ENCODE measurements at places on chromosomes 7 and 10.

DNA sequence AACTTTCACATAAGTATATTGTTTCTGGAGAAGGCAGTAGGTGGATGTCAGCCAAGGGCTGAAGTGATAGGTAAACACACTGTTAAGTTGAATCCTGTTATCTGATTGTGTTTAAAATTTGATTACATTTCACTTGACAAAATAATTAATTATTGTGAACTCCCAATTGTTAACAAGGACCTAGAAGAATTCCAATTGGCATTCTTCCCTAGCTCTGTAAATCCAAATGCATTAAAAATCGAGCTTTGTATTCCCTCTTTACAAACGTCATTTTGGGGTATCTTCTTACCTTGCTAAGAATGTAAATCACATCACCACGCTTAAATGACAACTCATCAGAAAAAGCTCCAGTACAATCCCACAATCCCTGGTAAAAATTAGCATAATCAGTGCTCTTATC lies 179.9 kb downstream of the SKAP2 start:
- no peak for DNase-seq

DNA sequence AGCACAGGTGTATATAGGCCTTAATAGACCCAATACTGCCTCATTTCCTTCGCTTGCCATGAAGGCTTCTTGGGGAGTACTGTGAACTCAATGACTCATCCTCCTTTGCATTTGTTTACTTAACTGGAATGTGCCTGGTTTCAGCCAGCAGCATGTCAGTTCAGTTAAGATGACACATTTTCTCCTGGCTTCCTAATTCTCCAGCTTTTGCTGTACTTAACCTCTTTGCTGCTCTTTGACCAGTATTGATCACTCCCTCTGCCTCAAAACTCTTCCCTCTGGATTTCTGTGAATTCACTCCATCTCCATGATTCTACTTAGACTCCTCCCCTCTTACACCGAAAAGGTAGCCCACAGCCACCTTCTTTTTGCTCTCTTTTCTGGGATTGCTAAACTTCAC lies 135.7 kb downstream of the MAGI2 start:
- DNase-seq, result no peak

- no peak for DNase-seq
These were observed 48.4 kb downstream of the C10orf71 start for GRCh38 chr10:49347342-49347741.

- DNase-seq, result no peak
These were observed 133.7 kb downstream of the TFPI2 start for GRCh38 chr7:93756890-93757289.

DNA sequence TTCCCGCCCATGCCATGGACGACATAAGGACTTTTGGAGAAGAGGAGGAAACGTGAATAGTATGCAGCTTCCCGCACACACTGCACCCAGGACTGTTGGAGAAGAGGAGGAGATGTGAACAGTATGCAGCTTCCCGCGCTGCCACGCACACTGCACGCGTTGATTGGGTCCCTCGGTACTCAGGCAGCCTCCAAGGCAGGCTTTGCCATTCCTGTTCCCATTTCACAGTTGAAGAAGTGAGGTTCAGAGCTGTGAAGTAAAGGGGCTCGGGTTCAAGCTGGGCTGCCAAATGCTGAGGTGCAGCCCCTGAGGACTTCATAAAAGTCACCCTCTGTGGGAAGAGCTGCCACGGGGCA lies 147.9 kb upstream of the FAM20C start:
- DNase-seq, result no peak

GRCh38 chr10:77031531-77032187 lies 605.9 kb downstream of the KCNMA1 start:
- no peak for DNase-seq

DNA sequence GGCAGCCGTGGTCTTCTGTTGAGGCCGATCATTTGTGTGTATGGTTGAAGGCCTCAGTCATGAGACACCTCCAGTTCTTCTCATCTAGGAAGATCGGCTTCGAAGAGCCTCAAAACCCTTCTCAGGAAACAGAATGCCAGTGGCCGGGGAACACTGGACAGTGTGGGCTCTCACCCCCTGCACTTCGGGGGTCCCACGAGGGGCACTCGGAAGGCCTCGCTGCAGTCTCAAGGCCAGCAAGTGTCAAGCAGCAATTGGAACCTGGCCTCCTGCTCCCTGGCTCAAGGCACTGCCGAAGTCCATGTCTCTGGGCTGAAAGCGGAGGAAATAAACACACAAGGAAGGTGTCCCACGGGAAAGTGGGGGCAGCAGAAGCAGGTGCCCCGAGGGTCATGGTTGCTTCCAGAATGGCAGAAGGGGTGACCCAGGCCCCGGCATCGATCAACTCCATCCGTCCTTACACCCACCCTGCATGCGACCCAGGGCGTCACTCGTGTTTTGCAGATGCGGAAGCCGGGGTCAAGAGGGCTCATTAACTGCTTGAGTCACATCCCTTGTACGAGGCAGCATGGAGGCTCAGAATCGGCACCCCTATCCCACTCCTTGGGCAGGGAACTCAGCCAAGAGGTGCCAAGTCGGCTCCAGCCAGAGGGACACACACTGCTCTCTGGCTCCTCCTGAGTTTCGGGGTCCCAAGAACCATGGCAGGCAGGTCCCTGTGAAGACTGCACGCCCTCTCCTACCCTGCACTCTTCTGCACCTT lies 231.3 kb upstream of the SHH start:
- DNase-seq, result no peak

DNA sequence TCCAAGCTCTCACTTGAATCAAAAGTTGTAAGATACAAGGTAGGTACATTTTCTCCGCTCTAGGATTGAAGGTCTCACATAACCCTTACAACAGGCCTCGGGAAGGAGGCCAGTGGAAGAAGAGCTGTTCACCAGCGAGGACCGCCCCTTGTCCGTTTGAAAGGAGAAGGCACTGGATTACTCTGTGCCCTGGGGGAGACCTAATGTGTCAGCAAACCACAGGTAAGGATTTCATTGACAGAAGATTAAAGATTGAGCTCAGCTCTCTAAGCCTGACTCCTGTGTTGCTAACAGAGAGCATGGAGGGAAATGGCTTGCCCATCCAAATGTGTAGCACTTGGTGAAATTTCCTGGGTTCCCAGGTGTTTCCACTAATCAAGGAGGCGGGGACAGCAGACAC lies 81.2 kb downstream of the SLC16A9 start:
- no peak for DNase-seq

DNA sequence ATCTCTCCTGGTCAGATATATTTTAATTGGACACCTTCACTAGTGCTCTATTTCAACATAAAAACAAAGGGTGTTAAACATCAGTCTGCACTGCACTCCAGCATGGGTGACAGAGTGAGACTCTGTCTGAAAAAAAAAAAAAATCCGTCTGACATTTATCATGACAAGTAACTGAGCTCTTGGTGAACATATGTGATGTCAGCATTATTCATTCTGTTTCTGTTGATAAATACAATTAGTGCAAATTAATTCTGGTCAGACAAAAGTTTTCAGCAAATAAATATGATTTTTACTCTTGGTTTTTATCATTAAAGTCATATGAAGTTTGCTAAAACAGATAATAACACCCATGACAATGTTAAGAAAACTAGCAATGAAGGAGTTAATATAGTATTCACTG lies 692.8 kb upstream of the GRM3 start:
- DNase-seq, result no peak

GRCh38 chr7:85600395-85600794 lies 413.5 kb upstream of the SEMA3D start:
- DNase-seq, result no peak

DNA sequence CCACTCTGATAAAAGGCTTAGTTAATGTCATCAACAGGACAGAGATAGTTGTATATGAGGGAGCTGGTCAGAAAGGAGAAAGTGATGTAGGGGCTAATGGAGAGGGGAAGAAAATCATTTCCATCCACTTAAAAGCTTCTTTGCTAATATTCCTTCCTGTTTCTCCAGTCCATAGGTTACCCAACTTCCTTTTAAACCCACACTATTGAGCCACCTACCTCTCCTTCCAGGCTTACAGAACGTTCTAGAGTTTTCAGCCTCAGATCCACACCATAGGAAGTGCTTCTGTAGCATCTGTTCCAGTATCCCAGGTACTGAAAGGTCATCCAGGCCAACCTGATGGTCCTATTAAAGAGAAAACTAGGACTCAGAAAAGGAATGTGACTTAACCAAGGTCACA lies 28.2 kb downstream of the STRIP2 start:
- no peak for DNase-seq

- no peak for DNase-seq
These were observed 65.0 kb downstream of the DNAJB6 start for GRCh38 chr7:157401567-157402387.

DNA sequence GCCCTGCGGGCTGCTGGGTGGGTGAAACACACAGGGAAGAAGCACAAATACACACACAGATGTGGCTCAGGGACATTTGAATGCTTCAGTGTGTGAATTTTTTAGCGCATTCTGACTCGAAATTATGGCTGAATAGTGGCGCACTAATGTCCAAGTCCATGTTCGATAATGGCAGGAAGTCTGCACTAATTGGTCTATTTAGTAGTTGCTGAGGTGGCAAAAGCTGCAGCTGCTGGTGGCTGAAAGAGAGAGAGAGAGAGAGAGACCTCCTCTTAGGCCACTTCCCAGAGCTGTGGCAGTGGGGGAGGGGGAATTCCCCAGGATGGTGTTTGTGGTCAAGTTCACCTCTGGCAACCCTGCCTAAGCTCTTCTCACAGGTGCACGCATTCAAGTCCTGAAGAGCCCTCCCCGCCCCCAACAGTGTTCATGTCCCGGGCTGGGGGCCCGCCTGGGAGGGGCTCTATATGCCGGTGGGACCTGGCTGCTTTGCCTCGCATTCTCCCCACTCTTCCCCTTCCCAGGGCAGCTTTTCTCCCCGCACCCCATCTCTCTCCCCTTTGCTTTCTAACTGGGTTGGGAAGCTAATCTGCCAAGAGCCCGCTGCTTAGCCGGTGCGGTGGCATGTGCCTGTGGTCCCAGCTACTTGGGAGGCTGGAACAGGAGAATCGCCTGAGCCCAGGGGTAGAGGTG lies 6.0 kb upstream of the MNX1 start:
- DNase-seq, result peak; percentile 50

- DNase-seq, result peak; percentile 69
These were observed 39.1 kb downstream of the VOPP1 start for GRCh38 chr7:55533050-55533728.

DNA sequence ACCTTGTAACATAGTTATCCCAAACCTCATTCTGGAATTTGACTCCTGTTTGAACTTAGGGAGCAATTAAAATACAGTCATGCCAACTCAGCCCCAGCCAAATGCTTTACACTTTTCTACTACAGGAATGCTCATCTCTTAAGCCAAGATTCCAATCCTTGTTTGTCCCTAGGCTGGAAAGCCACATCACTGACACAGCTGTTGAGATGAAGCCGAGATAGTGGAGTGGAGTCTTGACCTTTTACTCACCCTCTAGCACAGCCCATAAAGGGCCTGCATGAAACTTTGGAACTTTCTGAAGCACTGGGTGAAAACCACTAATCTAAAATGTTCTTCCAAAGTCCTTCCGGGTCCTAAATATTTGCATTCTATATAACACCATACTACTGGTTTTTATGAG lies 247.3 kb downstream of the ETV1 start:
- DNase-seq, result no peak

DNA sequence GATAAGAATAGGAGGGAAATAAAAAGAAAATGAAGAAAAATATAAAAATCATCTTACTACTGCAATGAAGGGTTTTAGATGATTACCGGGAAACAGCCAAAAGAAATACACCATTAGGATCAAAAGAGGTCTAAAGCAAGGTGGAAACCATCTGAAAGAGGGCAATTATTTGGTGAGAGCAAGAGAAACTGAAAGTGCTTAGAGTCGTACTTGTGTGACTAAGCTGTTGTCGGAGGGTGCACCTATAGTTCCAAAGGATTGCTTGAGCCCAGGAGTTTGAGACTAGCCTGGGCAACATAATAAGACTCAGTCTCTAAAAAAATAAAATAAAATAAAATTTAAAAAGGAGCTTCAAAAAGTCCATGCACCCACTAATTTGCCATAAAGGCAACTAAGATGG lies 169.5 kb downstream of the DKK1 start:
- no peak for DNase-seq

DNA sequence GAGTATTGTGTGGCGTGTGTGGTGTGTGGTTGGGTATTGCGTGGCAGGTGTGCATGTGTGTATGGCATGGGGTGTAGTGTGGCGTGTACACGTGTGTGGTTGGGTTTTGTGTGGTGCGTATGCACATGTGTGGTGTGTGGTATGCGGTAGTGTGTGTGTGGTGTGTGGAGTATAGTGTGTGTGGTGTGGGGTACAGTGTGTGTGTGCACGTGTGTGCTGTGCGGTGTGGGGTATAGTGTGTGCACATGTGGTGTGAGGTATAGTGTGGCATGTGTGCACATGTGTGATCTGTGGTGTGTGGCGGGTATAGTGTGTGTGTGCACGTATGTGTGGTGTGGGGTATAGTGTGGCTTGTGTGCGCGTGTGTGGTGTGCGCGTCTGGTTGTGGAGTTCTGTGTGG lies 20.9 kb upstream of the UTF1 start:
- no peak for DNase-seq

DNA sequence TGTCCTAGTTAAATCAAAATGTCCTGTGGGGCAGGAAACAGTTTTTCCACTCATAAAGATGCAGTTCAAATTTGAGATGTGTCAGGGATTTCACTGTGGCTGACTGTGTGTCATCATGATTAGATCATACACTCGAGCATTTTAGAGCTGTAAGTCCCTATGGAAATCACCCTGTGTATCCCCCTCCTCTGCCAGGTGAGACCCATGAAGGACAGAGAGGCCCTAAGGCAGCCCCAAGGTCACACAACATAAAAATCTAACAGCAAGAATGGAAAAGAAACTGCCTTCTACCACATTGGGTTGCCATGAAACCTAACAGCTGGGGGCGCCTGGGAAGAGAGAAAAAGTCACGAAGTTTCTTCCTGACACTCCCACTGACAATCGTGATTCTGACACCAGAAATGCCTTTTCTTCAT lies 135.8 kb downstream of the KCNMA1 start:
- no peak for DNase-seq

GRCh38 chr7:33710608-33711007 lies 194.7 kb upstream of the BMPER start:
- DNase-seq, result no peak

GRCh38 chr10:15764892-15765454 lies 45.3 kb upstream of the ITGA8 start:
- DNase-seq, result no peak

DNA sequence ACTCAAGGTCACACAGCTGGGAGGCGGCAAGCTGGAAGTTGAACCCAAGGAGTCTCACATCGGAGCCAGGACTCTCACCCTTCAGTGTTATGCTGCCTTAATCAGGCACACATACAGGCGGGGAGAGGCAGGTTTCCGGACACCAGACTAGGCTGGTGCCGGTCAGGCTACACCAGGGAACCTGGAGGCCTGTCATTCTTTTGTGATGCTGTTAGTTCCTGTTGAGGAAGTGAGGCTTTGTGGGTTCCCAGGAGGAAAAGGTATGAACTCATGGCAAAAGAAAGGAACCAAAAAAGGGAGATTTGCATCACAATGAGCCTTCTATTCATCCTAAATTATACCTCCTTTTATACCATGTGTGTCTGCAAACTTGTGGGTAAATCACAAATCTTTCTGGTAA lies 103.8 kb downstream of the TCF7L2 start:
- no peak for DNase-seq

DNA sequence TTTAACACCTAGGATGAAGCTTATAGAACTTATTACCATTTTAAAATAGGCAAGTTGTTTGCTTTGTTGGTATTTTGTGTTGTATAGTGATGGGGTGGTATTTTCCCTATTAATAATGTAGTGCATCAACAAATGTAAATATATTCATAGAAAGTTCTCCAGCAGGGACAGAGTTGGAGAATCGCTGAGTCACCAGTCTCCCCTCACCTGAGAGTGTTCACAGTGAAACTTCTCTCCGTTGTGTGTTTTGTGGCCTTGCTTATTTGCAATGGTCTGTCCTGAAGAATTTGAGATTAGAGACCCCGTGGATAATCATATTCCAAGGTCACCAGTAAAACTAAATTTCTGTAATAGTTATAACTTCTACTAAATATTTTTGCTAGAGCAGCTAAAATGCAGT lies 51.0 kb downstream of the HDAC9 start:
- no peak for DNase-seq
